ENCODE measurements at places on chromosomes 16 and 17.

DNA sequence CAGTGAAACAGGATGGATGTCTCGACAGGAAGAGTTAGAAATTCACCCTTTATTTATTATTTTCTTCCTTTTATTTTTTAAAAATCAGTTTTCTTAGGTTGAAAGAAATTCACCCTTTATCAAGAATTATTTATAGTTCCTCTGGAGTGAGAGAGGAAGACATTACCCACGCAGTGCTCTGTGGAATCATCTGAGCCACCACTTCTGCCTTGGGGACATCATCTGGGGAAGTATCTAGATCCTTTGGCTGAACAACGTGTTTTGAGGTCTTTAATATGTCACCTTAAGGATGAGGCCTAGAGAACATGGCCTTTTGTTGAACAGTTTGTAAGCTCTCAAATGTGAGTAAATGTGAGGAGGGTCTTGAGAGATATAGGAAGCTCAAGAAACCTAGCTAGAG is 183.3 kb downstream of the UTP18 start:
- no peak for DNase-seq

DNA sequence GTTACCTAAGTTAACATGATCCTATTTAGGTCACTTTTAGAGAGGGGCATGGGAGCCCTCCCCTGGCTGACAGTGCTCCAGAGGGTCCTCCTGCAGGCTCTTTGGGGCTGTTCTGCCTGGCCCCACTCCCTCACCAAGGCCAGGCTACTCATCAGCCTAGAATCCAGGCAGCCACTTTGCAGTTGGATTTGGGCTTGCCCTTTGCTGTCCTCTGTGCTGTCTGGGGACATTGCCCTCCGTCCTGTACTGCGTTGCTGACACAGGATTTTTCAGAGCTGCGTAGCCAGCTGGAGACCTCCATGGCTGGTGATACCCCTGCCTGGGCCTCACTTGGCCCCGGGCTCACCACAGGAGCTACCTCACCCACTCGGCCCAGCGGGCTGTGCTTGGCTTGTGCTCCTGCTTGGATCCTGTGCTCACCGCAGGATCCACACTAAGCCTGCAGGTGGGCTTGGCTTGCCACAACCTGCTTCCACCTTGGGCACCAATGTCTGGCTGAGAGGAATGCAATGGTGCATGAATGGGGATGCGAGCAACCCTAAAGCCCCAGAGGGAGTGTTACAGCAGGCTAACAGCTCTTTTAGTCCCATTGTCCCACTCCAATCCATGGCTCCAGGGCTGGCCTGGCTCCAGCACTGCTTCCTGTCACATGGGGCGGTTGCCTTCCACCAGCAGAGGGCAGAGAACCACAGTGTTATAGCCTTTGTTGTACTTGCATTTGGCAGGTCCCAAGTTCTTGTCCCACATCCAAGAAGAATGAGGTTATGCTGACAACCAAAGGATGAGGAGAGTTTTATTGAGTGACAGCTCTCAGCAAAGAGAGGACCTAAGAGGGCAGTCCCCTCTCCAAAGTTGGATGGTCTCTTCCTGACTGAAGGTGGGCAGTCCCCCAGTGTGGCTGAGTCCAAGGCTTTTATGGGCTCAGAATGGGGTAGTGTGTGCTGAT is 21.5 kb downstream of the CCL4 start:
- peak; percentile 70 for DNase-seq

- no peak for DNase-seq
These were observed 14.1 kb downstream of the TP53 start for GRCh38 chr17:7673239-7673638.

- no peak for DNase-seq
These were observed 271.9 kb upstream of the PMFBP1 start for GRCh38 chr16:72443809-72444208.

GRCh38 chr16:67988675-67989074 is 8.4 kb upstream of the DPEP3 start:
- no peak for DNase-seq

- DNase-seq: no peak
These were observed 42.1 kb upstream of the MLYCD start for GRCh38 chr16:83856792-83857191.

GRCh38 chr17:68048996-68049395 is 13.5 kb downstream of the KPNA2 start:
- DNase-seq: peak; percentile 18
